ENCODE measurements at places on chromosomes 5 and 9. TPM values are rescaled to one million over a fixed set of nuclear protein-coding genes. Genes with fewer than 3 reads are reported as not detected.

DNA sequence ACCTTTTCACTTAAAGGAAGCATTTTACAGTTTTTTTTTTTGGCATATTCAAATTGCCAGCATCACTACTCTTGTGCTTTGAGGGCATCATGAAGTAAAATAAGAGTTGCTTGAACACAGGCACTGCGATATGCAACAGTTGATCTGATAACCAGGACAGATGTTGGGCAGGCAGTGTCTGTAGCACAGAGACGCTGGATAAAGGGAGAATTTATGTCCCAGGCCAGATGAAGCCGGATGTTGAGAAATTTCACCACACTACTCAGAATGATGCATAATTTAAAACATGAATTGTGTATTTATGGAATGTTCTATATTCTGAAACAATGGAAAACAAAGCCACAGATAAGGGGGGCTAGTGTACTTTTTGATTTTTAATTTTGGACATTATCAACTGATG lies 71.4 kb downstream of the SLC12A2 start:
- DNase-seq: no peak

DNA sequence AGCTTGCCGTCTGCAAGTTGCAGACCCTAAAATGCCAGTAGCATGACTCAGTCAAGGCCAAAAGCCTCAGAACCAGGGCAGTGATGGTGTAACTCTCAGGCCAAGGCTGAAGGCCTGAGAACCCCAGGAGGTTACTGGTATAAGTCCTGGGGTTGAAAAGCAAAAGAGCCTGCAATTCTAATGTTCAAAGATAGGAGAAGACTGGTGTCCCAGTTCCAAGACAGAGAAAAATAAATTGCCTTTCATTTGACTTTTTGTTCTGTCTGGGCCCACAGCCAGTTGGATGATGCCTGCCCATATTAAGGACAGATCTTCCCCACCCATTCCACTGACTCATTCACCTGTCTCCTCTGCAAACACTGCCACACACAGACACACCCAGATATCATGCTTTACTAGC lies 673.2 kb downstream of the CDH18 start:
- no peak for DNase-seq

LOX gene
- total RNA-seq: not detected

- DNase-seq: no peak
Observed at GRCh38 chr5:172834415-172835289, 601 bp downstream of the ERGIC1 start.

DNA sequence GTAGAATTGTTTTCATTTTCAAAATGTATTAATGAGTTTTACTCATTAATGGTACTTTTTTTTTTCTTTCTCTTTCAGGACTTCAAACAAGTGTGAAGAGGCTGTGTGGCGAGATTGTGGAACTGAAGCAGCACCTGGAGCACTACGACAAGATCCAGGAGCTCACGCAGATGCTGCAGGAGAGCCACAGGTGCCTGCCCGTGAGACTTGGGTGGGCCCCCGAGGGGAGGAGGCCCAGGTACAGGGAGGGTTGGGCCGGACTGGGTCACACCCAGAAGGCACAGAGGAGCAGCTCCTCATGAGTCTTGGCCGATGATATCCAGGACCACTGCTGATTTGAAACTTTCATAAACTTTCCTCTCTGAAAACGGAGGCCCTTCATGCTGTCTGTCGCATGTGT lies 35.6 kb downstream of the CEP72 start:
- DNase-seq: no peak

- DNase-seq: no peak
Observed at GRCh38 chr9:130482463-130482862, 37.7 kb downstream of the ASS1 start.

PCDHGA2 gene
- total RNA-seq: not detected

GRCh38 chr5:83475391-83475863 lies 3.9 kb downstream of the VCAN start:
- DNase-seq: no peak

- no peak for DNase-seq
Observed at GRCh38 chr5:149485655-149486615, 65.3 kb downstream of the CSNK1A1 start.

GRCh38 chr9:136974817-136975535 lies 2.3 kb upstream of the PTGDS start:
- no peak for DNase-seq

All from natural killer cell treated with Interleukin-12 subunit alpha and Interleukin-12 subunit beta and Interleukin-15 and Interleukin-18, amount 100 ng/mL, for 72 hours (primary cell).